ENCODE measurements at places on chromosomes 16 and 17.

GRCh38 chr17:33966410-33967059, 288.6 kb upstream of the CCL2 start:
- DNase-seq, result no peak

GRCh38 chr17:8900626-8901585, 33.4 kb upstream of the PIK3R6 start:
- no peak for DNase-seq

- DNase-seq, result no peak
These were observed 7.6 kb downstream of the SPNS2 start for GRCh38 chr17:4506175-4506813.

- DNase-seq, result no peak
These were observed 1.2 kb upstream of the CBLN1 start for GRCh38 chr16:49282690-49283375.

DNA sequence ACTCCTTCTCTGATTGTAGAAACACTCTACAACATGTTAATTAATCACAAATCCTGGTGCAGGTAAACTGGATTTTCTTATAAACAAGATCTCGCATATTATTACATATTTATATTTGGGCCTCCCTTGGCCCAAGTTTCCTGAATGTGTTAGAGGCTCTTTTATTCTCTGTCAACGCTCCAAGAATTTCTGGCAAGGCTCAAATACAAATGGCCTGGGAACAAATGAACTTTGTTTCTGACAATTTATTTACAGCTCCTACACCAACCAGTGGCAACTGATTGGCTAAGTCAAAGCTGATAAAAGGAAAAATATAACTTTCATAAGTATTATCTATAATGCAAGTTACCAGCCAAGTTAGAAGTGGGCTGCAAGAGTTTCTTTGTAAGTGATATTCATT, 64.9 kb upstream of the CORO6 start:
- DNase-seq, result no peak

GRCh38 chr16:69111216-69111875, 5.9 kb downstream of the HAS3 start:
- no peak for DNase-seq

- DNase-seq, result no peak
These were observed 3.4 kb upstream of the LLGL2 start for GRCh38 chr17:75521951-75522727.

DNA sequence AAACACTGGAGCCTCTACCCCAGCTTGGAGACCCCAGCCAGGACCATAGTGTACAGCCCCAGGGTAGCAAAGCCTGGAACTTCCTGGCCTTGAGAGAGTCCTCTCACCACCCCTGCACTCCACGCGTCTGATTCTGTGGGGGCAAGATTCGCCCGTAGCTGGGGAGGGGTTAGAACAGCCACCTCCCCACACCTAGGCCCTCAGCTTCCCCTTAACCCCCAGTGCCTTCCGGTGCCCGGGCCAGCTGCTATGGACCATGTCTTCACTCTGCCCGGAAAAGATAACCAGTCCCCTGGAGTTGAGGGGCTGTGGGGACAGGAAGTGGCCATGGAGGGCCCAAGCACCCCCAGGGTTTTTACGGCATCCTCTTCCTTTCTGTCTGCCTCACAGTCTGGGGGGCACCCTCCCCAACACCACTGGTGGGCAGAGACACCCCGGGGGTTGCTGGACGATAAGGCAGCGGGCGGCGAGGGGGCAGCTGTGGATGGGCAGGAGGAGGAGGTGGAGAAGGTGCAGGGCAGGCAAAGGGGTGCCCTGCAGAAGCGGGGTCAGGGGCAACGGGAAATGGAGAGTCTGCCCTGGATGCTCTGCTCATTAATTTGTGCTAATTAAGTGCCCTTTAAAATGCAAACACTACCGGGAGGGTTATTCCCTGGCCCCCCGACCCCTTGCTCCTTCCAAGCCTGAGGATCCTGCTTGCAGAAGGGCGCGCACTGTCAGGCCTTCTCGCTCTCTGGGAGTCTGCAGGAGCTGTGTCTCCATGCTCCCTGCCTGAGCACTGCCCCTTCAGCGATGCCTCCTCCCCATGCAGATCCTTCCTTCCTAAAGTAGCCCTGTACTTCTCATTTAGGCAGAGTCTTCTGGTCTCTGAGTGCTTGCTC, 2.4 kb downstream of the PRSS27 start:
- DNase-seq, result no peak

GRCh38 chr17:27980043-27980442, 62.4 kb upstream of the NLK start:
- no peak for DNase-seq

- no peak for DNase-seq
These were observed 613 bp downstream of the ECI1 start for GRCh38 chr16:2250652-2251295.

DNA sequence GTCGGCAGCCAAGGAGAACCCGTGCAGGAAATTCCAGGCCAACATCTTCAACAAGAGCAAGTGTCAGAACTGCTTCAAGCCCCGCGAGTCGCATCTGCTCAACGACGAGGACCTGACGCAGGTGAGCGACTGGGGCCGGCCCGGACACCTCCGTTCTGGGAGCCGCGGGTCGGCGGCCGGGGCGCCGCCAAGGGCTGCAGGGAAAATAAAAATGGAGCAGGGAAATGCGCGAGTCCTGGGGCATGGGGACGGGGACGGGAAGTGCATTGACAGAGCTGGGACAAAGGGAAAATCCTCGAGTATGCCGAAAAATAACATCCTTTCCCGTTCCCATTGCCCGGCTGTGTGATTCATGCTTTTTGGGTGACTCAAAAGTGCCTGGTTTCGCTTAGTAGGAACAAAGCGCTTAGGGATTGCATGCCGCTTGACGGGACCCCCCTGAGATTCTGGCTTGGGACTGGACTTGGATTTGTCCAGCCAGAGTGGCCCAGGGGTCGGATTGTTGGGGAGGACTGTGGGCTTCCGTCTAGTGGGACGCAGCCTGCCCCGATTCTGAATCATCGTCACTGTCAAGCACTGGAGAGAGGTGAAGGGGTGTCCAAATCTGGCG, 699 bp downstream of the MPRIP start:
- no peak for DNase-seq

DNA sequence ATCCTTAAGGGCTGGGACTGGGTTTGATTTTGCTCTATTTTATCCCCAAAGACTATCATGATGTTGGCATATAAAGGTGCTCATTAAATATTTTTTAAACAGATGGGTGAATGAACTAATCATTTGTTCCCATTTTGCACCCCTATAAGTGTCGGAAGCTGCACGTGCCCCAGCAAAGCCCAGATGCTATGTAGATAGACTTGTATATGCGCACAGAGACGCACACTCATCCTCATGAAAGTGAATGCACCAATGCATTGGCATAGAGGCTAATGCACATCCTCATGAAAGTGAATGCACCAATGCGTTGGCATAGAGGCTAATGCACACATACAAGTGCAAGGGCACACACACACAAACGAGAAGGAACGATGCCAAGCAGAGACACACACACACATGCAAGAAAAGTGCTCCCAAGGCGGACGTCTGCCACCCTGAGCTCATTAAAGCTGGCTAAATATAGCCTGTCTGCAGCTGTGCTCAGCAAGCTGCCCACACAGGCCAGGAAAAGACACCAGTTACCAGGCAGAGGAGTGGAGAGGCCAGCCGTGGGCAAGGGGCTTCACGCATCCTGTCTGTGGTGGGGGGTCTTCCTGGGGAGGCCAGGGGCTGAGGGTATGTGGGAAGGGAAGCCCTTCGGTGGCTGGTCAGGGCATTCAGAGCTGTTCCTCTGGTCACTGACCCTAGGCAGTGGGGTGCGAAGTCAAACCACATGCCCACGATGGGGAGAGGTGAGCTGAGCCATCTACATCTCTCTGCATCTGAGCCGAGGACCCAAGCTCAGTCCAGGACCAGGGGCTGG, 52.6 kb downstream of the PIMREG start:
- DNase-seq, result no peak

- no peak for DNase-seq
These were observed 39.0 kb downstream of the MRM1 start for GRCh38 chr17:36640346-36640745.

DNA sequence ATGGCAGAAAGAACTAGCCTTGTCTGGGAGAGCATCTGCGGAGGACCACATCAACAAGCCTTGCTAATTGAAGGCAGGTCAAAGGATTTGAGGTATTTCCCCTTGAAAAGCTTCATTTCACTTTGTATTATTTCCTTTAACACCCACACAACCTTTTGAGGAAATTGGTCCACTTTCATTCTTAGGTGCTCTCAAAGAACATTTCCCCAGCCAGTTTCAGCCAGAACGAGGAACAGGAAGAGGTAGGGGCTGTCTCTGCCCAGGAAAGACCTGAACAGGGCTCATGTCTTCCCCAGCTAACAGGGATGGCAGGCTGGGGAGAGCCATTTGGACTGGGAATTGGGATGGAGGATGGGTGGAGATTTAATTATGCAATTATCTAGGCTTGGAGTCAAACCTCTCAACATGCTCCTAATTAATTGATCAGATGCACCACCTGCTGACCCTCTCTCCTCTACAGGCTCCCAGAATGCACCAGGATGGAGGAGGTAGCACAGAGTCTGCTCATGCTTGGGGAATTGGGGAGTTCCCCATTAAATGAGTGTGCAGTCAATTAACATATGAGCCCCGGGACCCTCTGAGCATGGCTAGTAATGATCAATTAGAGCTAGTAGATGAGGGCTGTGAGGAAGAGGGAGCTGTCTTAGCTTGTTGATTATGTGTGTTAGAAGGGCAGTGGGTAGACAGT, 84.6 kb downstream of the GP2 start:
- DNase-seq, result no peak

GRCh38 chr16:14301169-14302030, 230.3 kb downstream of the MRTFB start:
- peak; percentile 56 for DNase-seq

GRCh38 chr17:42563543-42563942, 1.6 kb downstream of the COASY start:
- DNase-seq, result no peak

DNA sequence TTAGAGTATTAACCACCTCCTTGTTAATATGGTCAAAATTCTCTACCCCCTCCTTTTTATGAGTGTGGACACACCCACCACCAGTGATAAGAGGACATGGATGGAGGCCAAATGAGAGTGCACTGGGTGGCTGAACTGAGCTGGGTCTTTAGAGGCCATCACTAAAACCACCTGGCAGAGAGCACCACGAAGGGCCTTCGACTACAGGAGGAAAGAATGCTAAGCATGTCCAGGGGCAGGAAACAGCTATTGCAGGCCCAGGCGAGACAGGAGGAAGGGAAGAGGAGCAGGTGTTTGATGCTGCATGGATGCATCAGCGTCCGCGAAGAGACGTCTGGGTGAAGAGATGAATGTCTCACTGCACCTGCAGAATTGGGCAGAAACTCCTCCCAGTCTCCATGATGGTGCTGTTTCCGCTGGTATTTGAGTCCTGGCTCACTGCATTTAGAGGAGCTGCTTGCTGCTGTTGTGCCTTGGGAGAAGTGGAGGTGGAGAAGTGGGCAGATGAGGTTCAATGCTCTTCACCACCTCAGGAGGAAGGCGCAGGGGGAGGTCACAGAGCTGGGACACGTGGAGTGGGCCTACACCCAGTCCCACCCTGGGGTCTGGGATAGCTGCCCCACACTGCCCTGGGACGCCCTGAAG, 33.2 kb downstream of the SPHK1 start:
- DNase-seq, result no peak

GRCh38 chr16:3654249-3654991, at the start of gene DNASE1:
TSS of gene DNASE1 (plus strand) at chr16:3654691. CDS start at chr16:3655374, 683 bp downstream.
- DNase-seq, result peak; percentile 7

DNA sequence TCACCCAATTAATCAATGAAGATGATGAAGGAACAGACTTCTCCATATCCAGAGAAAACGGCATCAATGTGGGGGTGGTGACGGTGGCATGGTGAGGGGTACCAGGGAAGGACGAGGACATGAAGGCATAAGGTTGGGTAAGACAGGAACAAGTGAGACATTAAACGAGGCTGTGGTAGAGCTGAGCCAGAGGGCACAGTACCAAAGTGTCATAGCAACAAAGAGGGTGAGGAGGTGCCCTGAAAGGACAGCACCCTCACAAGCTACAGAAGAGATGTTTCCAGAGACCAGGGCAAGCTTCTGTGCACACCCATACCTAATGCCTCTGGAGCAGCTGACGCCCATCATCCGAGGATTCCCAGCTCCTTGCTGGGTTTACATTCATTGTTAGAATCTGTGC, 57.5 kb upstream of the TRAP1 start:
- no peak for DNase-seq

- DNase-seq, result no peak
These were observed 103.3 kb downstream of the ENGASE start for GRCh38 chr17:79177877-79178276.

DNA sequence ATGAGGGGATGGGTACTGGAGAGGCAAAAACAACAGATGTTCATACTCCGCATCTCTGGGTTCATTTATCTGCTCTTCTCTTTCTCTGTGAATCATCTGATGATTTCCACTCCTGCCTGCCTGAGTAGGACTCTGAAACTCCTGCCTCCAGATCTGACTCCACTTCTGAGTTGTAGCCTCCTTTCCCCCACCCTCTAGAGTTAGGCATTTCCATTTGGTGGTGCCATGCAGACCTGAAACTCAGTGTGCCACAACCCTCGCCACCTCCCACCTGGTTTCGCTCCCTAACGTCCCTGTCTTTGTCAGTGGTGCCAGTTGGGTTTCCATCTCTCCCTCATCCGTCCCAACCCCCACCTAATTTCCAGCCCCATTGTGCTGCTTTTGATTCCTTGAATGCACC, 126.2 kb downstream of the PRKCB start:
- no peak for DNase-seq

- no peak for DNase-seq
These were observed 995 bp upstream of the JMJD8 start for GRCh38 chr16:684961-685696.

GRCh38 chr17:45813048-45813725, 29.1 kb downstream of the CRHR1 start:
- DNase-seq, result peak; percentile 54

- no peak for DNase-seq
These were observed 165.4 kb downstream of the PITPNC1 start for GRCh38 chr17:67542219-67543114.

- no peak for DNase-seq
These were observed 9.8 kb downstream of the CA5A start for GRCh38 chr16:87926246-87927194.

- no peak for DNase-seq
These were observed 69.6 kb downstream of the MARF1 start for GRCh38 chr16:15573274-15573895.

GRCh38 chr17:48593126-48593829, at the start of gene HOXB5:
TSS of gene HOXB5 (minus strand) at chr17:48593779. CDS start at chr17:48593682, 97 bp downstream.
- peak; percentile 80 for DNase-seq

DNA sequence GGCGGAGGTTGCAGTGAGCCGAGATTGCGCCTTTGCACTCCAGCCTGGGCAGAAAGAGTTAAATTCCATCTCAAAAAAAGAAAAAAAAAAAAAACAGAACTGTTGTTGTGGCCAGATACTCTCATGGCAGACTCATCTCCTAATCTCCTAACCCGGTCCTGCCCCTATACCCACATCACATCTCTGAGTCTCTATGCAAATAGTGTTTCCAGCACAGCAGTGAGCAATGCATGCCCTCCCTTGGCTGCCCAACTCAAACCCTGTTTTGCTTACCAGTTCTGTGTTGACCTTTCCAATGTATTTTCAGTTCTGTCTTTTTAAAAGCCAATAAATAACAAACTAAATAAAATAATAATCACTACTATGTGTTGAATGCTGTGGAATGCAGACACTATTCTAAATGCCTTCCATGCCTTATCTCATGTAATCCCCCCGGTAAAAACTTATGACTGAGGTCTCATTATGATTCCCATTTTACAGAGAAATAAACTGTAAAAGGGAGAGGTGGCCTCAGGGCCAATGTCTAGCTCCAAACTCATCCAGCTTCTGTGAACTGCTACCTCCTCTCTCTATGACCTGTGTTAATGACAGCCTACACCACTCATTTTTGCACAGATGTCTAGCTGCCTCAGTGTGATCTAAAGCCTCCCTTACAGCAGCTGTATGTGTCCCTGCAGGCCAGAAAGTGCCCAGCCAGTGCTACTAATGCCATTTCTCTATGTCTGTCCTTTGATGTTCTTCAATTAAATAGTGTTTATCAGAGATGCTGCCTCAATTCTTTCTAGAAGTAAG, 289.8 kb downstream of the HS3ST3B1 start:
- peak; percentile 5 for DNase-seq

Measured in NCI-H526 (cell line).